ENCODE measurements at places on chromosomes 7 and 10. TPM values are rescaled to one million over a fixed set of nuclear protein-coding genes. Genes with fewer than 3 reads are reported as not detected.

EPHB4 gene
- 37.1 TPM for total RNA-seq

PAPOLB gene
- total RNA-seq: not detected

CALHM1 gene
- total RNA-seq: not detected

ZDHHC4 gene
- 41.7 TPM for total RNA-seq

ASAH2 gene
- 3.0 TPM for total RNA-seq

ESYT2 gene
- total RNA-seq: 61.6 TPM

CPA5 gene
- total RNA-seq: not detected

HOXA4 gene
- total RNA-seq: 1.3 TPM

CAMK1D gene
- 3.9 TPM for total RNA-seq

PTPRN2 gene
- total RNA-seq: not detected

SLC26A5 gene
- total RNA-seq: not detected

PALD1 gene
- total RNA-seq: 1.4 TPM

LEP gene
- total RNA-seq: not detected

EBF3 gene
- not detected for total RNA-seq

OR2A1 gene
- not detected for total RNA-seq

DPYSL4 gene
- total RNA-seq: not detected

HOXA13 gene
- 0.70 TPM for total RNA-seq

VPS26A gene
- 47.5 TPM for total RNA-seq

CPVL gene
- 0.50 TPM for total RNA-seq

HHEX gene
- 2.6 TPM for total RNA-seq

PNLIPRP2 gene
- total RNA-seq: not detected

TRPV6 gene
- total RNA-seq: not detected

TMEM270 gene
- total RNA-seq: 0.23 TPM

Data from HT1080 (cell line).